Stimulated activated CD8-positive, alpha-beta memory T cell treated with anti-CD3 and anti-CD28 coated beads, Interleukin-7, amount 100 ng/mL, for 1 hour (primary cell): ENCODE measurements at places on chromosomes 6 and 20.

DNA sequence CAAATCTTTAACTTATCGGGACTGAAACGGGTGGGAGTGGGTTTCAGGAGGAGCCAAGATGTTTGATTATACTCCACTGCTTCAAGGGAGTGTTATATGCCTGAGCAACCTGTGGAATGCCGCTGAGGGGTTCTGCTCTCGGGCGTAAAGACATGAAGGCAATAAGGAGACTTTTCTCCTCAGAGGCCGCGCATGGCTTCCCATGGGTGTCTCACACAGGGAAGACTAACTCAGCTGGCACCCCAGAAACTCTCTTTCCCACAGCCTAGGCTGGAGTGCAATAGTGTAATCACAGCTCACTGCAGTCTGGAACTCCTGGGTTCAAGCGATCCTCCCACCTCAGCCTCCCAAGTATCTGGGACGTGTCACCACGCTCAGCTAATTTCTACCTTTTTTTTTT is 5.1 kb upstream of the C20orf141 start:
- no peak for DNase-seq

DNA sequence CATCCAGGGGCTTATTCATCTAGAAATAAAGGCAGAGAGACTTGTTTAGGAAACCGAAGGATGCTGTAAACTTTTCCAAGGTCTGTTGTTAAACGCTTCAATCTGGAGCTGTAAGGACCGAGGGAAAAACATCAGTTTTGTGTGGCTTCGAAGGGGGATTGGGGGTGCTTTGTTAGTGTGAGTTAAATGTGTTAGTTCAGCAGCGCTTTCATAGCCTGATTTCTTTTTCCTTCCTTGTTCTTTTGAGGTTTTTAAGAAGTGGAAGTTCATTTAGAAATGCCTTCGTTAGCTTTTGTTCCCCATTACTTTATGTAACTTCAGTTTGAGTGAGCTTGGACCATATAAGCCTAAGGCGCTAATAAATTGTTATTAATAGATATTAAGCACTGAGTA is 1.5 kb downstream of the ANKS1A start:
- DNase-seq: no peak

GRCh38 chr20:23670361-23670760 is 18.5 kb downstream of the CST4 start:
- no peak for DNase-seq

DNA sequence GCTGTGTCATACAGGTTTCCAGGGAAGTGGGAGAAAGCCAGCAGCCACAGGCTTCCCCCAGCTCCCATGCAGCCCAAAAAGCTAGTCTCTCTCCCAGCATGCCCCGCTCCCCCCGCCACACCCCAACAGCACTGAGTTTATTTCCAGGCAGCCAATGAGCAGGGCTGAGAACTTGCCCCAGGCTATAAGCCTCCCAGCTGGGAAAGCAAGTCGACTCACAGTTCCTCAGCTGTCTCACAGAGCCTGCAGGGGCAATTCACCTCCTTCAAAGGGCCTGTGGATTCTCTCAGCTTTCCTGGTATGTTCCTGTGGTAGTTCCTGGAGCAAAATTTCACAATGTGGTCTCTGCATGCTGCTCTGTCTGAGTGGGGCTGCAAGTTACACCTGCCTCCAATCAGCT is 34.2 kb downstream of the PAX1 start:
- DNase-seq: no peak

- DNase-seq: no peak
Measured at GRCh38 chr6:142857796-142858555, 87.0 kb downstream of the HIVEP2 start.

DNA sequence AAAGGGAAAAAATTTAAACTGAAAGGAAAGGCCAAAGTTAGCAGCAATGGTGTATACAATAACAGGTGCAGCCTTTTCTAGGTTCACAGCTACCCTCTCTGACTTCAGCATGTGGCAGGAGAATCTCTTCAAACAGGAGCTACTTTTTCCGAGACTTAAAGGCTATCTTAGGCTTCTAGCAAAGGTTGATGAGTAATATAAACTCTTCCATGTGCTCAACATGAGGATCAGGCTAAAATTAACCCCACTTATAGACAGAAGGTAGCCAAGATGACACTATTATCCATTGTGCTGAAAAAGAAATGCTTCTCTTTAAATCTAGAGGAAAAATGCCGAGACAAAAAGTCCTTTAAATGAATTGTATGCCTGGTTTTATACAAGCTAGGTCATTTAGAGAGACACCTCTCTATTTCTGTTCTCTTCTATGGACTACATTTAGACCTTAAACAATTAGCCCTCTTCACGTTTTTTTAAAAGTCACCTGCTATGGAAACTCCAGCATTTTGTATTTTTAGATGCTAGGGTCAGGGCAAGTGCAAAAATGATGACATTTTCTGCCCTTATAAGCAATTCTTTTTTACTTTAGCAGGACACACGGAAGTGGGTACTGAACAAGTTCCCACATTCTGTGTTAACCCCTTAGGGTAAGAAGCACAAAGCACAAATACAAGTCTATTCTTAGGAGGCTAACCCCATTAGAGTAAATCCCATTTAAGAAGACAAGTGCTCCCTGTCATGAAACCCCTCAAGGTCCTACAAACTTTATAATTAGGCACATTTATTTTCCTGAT is 216.8 kb upstream of the CITED2 start:
- DNase-seq: no peak

GRCh38 chr20:36628076-36628475 is 17.9 kb downstream of the SLA2 start:
- DNase-seq: no peak

- DNase-seq: no peak
Measured at GRCh38 chr6:53943395-53943794, 148.6 kb downstream of the LRRC1 start.

DNA sequence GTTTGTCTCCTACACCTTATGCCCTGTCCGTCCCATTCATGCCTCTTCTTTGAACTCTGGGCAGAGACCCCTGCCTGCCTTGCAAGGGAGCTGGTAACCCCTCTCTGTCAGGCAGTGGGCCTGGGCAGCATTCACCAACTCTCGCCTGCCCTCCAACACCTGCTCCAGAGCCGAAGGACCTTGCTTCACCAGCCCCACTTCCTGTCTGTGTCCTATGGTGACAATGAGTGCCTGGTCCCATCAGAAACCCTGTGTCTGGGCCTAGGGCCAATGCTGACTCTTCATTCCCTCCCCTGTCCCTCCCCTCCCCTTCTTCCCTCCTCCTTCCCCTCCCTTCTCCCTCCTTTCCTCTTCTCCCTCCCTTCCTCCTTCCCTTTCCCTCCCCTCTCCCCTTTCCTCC is 22.8 kb upstream of the PCMTD2 start:
- no peak for DNase-seq

DNA sequence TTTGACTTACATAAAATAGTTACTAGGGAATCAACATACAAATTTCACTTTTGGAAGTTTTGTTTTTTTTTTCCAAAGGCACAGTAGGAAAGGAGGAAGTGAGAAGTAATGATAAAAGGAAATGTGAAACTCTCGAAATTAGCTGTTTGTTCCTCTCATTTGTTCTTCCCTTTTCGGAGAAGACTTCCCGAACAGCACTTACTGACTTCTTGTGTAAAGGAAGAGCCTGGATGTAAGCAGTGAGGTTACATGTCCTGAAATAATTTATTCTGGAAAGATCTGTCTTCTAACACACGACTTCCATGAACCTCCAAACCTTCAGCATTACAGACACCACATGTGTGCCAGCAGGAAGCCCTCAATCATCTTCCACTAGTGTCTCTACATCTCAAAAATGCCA is 59.1 kb downstream of the KIF16B start:
- DNase-seq: no peak

GRCh38 chr20:4161401-4162251 is 146.3 kb upstream of the RNF24 start:
- no peak for DNase-seq

DNA sequence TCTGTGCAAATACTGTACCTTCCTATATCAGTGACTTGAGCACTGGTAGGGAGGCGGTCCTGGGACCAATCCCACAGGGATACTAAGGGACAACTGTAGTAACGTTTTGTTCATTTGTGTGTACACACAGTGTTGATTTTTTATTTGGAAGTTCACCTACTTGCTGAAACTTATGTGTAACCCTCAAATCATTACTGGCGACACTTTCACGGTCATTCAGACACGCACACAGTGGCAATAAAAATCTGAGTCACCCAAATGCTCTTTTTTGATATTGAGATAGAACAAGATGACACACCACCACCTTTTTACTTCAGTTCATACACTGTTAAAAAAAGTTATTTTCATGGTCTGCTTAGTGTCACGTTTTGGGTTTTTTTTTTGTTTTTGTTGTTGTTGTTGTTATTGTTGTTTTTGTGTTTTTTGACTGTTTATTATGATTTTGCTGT is 79.8 kb downstream of the QKI start:
- DNase-seq: no peak

GRCh38 chr20:32465092-32465900 is 107.2 kb downstream of the ASXL1 start:
- no peak for DNase-seq

DNA sequence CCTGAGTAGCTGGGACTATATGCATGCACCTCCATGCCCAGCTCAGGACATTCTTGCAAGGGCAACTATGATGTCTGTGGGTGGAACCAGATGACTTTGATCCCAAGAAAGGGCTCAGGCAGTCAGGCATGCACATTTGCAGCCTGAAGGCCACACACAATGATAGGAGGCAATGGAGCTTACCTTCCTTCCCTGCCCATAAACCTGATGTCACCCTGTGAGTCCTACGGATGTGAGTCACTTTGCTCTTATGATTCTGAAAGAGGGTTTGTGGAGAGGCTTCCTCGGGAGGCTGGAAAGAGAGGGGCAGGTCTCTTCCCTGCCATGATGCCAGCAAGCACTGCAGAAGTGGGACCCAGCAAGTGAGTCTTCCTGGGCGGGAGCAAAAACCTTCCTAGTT is 202.4 kb downstream of the LY86 start:
- DNase-seq: no peak

GRCh38 chr6:7986219-7986618 is 75.6 kb upstream of the TXNDC5 start:
- DNase-seq: no peak

GRCh38 chr6:148799647-148800046 is 52.8 kb downstream of the UST start:
- no peak for DNase-seq

GRCh38 chr20:59028812-59029211 is 3.3 kb downstream of the ATP5F1E start:
- DNase-seq: no peak

DNA sequence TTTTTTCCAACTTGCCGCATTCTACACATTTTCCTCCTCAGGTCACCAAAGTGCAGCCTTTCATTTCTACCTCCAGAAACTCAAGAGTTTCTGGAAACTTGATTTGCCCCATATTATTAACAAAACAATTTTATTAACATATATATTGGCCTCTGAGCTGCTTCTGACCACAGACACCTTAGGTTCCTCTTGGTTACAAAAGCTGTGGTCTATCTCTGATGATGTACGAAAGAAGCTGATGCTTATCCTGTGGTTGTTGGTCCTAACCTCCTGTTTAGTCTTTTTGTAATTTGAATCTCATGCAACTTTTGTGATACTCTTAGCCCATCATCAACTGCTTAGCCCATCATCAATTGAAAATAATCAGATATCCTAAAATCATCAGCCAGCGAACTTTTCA is 735.7 kb downstream of the KIF16B start:
- DNase-seq: no peak

DNA sequence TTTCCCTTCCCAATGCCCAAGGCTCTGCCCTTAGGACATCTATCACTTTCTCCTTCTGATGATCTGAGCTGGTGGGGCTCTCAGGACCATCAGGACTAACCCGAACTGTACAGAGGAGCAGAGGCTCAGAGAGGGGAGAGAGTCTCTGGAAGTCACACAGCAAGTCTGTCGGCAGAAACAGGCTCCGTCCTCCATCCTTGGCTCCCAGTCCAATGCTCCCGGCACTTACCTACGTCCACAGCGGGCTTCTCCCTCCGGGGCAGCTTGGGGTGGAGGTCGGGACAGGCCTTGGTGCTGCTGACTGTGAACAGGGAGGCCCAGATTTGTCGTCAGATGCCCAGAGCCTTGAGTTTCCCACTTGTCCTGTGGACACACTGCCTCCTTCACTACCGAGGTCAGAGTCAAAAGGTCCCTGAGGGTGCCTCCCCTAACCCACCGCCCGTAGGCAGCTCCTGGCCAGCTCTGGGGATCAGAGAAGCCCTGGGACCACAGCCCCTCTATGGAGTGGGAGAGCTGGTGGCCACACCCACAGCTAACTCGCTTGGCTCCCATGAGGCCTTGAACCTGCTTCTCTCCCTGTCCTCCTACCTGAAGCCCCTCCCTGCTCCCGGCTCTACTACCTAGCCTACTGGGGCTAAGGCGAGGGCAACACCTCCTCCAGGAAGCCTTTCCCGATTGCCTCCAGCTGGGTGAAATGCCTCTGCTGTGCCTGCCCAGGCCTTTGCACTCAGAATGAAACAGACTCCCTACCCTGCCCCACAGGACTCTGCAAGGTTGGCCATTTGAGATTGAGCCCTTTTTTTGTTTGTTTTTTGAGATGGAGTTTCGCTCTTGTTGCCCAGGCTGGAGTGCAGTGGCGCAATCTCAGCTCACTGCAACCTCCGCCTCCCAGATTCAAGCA is 22.6 kb downstream of the VSTM2L start:
- DNase-seq: no peak

- no peak for DNase-seq
Measured at GRCh38 chr6:166411721-166412151, 29.0 kb upstream of the MPC1 start.

DNA sequence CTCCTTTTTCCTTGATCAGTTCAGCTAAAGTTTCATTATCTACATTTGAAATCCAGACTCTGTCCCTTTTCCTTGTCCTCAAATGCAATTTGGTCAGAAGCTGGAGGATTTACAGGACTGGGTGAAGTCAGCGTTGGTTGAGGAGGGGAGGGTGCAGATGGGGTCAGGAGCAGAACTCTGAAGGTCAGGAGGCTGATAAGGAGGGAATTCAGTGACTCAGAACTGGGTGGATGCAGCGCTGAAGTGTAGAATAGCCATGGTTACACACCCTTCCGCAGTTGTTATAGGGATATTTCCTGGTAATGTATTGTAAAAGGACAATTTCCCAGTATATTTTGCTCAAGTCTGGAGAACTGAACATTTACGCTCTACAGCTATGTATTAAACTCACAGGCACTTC is 133.1 kb upstream of the FOXA2 start:
- no peak for DNase-seq

- DNase-seq: no peak
Measured at GRCh38 chr6:12047304-12047703, 35.2 kb downstream of the HIVEP1 start.

GRCh38 chr20:58839474-58839874 is 11.2 kb downstream of the GNAS-AS1 start:
- DNase-seq: no peak

DNA sequence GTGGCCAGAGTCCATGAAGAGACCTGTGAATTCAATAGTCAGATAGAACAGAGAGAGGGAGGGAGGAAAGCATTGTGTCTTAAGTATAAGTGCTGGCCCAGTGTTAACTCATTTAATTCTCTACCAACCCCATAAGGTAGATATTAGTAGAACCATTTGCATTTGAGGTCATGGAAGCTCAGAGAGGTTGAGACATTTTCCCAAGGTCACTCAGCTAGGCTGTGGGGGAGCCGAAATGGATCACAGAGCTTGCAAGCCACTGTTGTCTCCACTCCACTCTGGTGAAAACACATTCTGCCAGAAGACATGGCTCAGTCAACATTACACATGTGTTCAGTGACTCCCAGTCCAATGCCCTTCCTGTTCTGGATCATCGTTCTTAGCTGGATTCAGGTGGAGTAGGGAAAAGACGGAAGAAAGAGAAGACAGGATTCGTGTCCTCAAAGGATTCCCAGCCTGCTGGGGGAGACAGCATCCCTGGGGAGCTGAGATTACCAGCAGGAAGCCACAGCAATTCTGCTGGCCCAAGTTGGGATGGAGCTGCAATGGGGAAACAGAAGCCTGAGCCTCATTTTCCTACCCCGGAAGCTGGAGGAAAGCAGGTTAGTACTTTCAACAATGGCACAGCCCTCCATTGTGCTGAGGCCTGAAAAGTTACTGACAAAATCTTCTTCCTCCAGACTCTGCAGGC is 27.0 kb upstream of the MDGA1 start:
- no peak for DNase-seq
